Panc1 (cell line): ENCODE measurements at places on chromosomes 7 and 10.

DNA sequence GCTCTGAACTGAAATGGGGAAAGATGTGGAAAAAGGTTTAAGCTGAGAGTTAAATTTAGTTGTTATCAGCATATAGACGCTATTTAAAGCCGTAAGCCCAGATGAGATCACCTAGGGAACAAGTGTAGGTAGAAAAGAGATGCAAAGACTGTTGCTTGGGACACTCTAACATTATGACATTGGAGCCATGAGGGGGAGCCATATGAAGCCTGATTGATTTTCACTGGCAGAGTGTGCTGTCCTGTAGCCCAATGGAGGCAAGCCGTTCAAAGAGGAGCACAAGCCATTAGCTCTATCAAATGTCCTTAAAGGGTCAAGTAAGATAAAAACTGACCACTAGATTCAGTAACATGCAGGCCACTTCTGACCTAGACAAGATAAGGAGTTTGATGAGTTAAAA is 223.3 kb downstream of the TWIST1 start:
- no peaks in the 10 kb centered on the region for H3K27me3 ChIP-seq
- H3K4me1 ChIP-seq: peaks cover 10% of the 10 kb centered on the region; the same call in 1 of the 2 replicates
- no peak for DNase-seq
- H3K27ac ChIP-seq: no peak overlapping the region

- H3K27me3 ChIP-seq: no peaks in the 10 kb centered on the region
- no peak for DNase-seq
- H3K36me3 ChIP-seq: no peaks in the 10 kb centered on the region
- no peaks in the 10 kb centered on the region for H3K4me1 ChIP-seq
These were observed 35.6 kb downstream of the FAM171A1 start for GRCh38 chr10:15335508-15335907.

DNA sequence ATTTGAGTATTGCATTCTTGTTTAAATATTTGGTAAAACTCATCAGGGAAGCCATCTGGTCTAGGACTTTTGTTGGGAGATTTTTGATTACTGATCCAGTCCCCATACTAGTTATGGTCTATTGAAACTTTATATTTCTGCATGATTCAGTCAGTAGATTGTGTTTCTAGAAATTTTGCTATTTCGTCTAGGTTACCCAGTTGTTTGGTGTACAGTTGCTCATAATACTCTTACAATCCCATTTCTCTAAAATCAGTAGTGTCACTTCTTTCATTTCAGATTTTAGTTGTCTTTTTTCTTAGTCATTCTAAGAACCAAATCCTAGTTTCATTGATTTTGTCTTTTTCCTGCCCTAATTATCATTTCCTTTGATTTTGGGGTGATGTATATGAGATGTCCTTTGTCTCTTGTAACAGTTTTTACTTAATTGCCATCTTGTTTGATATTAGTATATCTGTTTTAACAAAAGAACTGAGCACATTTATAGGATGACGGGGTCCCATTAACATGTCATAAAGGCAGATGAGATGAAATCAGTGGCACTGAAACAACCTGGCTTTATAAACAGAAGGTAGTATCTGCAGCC is 7.9 kb downstream of the MALSU1 start:
- no peak overlapping the region for H3K4me3 ChIP-seq
- H3K4me1 ChIP-seq: no peaks in the 10 kb centered on the region
- DNase-seq: no peak
- peaks cover 30% of the 10 kb centered on the region for H3K36me3 ChIP-seq
- no peaks in the 10 kb centered on the region for H3K27me3 ChIP-seq

- H3K36me3 ChIP-seq: no peaks in the 10 kb centered on the region
- H3K27ac ChIP-seq: no peak overlapping the region
- no peaks in the 10 kb centered on the region for H3K4me1 ChIP-seq
- DNase-seq: no peak
- no peak overlapping the region for H3K4me3 ChIP-seq
These were observed 13.4 kb downstream of the C10orf71 start for GRCh38 chr10:49312246-49312869.

DNA sequence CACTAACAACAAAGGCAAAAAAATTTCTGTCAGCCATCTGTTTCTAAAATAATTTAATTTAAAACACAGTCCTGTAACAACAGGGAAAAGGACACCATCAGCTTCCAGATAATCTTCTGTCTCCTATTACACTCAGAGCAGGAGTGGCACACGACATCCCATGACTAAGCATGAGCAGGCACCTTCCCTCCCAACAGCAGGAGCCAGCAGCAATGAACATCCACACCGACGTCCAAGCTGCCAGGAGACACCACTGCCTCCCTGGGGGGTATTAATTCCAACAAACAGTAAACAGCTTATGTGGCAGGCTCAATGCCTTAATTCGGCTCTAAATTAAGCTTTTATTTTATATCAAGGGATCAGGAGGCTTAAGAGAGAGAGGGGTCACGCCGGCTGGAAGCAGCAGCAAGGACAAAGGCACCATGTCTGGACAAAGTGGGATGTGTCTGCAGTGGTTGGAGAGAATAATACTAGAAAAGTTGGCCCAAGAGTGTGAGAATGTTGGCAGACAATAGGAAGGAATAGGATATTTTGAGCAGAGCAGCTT is 45.7 kb downstream of the KIAA1549 start:
- H3K27ac ChIP-seq: peak overlapping the region; percentile 49
- no peaks in the 10 kb centered on the region for H3K27me3 ChIP-seq
- H3K36me3 ChIP-seq: no peaks in the 10 kb centered on the region
- peaks cover 19% of the 10 kb centered on the region for H3K4me1 ChIP-seq
- no peak overlapping the region for H3K4me3 ChIP-seq
